CD4-positive, alpha-beta T cell (primary cell): ENCODE measurements at places on chromosomes 12 and 14. TPM values are rescaled to one million over a fixed set of nuclear protein-coding genes. Genes with fewer than 3 reads are reported as not detected.

- no peaks in the 10 kb centered on the region for H3K27me3 ChIP-seq
- H3K4me3 ChIP-seq, result no peak overlapping the region
- no peak overlapping the region for H3K27ac ChIP-seq
- H3K4me1 ChIP-seq, result peaks cover 24% of the 10 kb centered on the region
- H3K36me3 ChIP-seq, result no peaks in the 10 kb centered on the region
- DNase-seq, result no peak
Measured at GRCh38 chr14:74865156-74865555, 10.8 kb downstream of the PROX2 start.

GRCh38 chr12:17579205-17580026, 510.6 kb downstream of the RERGL start:
- DNase-seq, result no peak
- no peaks in the 10 kb centered on the region for H3K27me3 ChIP-seq
- no peak overlapping the region for H3K27ac ChIP-seq
- H3K4me1 ChIP-seq, result no peaks in the 10 kb centered on the region

- no peak for DNase-seq
- no peak overlapping the region for H3K4me3 ChIP-seq
Measured at GRCh38 chr14:44030831-44031383, 476.2 kb downstream of the FSCB start.

GRCh38 chr12:67929384-67929772, 59.9 kb upstream of the IFNG-AS1 start:
- no peaks in the 10 kb centered on the region for H3K4me1 ChIP-seq
- H3K27ac ChIP-seq, result no peak overlapping the region
- H3K4me3 ChIP-seq, result no peak overlapping the region
- no peaks in the 10 kb centered on the region for H3K36me3 ChIP-seq

DNA sequence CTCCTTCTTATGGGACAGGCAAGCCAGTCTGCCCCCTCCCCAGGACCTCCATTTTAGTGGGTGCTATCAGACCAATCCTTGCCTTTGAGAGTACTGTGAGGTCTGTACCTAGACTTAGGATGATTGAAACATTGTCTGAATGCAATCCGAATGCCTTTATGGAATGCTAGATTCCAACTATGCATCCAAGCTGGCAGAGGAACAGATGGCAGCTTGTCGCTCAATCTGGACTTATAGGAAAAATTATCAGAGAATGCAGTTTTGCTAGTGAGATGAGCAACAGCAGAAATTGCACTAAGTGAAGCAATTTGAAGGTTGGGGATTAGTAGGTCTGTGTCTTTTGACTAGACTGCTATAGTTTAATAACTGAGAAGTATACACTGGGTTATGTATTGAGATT, 109.1 kb downstream of the DYRK2 start:
- no peaks in the 10 kb centered on the region for H3K27me3 ChIP-seq
- no peaks in the 10 kb centered on the region for H3K36me3 ChIP-seq
- H3K4me3 ChIP-seq, result no peak overlapping the region
- no peak overlapping the region for H3K27ac ChIP-seq
- H3K4me1 ChIP-seq, result no peaks in the 10 kb centered on the region

DNA sequence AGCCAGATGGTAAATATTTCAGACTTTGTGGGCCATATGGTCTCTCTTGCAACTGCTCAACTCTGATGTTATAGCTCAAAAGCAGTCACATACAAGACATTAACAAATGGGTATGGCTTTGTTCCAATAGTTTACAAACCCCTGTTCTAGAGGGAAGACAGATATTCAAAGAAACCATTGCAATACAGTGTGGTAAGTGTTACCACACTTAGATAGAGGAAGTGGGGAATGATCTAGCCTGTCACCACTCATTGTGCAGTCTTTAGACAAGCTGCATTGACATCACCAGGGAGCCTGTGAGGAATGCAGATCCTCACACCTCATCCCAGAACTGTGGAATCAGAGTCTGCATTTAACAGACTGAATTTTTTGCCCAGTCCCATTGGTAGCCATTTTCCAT, 80.0 kb upstream of the RGS6 start:
- no peak overlapping the region for H3K27ac ChIP-seq
- H3K27me3 ChIP-seq, result peaks cover 17% of the 10 kb centered on the region
- H3K4me1 ChIP-seq, result no peaks in the 10 kb centered on the region
- no peak for DNase-seq

DNA sequence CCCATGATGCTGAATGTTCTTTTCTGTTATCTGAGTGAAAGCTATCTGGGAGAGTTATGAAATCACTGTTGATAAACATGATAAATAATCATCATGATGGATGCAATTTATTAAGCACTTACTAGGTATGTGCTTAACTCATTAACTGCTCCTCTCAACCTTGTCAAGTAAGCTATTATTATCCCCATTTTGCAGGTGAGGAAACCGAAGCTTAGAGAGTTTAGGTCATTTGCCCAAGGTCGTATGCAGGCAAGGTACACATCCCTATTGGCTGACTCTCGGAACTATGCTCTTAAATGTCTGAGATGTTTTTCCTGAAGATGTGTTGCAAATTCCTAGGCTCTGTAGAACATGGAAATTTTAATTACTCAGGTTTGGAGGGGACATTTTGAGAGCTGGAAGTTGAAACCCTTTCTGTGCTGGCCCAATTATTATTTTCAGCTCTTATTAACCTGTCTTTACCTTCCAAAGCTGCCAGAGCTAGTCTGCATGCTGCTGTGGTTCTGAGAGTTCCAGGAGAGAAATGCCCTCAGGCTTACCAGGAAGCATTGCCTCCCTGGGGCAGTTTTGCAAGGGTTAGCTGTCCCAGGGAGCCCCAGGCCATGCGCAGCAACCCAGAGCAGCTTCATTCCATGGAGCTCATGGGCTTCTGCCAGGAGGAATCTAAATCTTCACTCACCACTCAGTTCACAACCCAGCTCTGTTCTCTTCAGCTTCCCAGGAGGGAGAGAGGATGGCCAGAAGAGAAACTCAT, 55.6 kb upstream of the OAS1 start:
- no peaks in the 10 kb centered on the region for H3K4me1 ChIP-seq
- H3K27me3 ChIP-seq, result peaks cover 18% of the 10 kb centered on the region
- no peak overlapping the region for H3K27ac ChIP-seq
- DNase-seq, result no peak
- H3K4me3 ChIP-seq, result no peak overlapping the region

DNA sequence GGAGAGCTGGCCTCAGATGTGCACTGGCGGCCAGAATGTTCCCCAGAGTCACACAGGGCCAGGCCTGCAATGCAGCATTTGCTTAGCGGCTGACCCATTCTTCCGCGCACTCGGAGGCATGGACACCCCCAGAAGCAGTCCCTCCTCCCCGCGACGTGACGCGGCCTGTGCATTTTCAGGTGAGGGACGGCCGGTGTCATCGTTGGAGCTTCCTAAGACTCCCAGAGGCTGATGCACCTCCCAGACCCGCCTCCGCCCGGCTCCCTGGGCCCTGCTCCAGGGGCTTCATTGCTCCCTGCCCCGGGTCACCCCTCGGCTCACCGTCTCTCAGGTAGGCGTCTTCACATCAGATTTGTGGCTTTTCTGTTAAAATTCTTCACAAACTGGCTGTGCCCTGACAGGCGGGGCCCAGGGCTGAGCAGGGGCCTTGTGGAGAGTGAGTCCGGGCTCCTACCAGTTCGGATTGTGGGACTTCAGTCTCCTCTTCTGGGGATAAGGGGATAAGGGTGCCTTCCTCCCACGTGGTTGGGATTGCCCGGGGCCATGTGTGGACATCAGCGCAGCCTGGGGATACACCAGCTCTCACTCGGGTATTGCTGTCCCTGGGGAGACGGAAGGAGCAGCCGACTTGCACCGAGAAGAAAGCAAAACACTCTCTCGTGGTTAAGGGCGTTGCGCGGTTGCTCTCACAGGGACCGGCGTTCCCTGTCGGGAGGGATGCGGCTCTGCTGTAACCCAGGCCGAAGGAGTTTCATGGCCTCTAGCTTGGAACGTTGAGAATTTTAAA, 249.1 kb downstream of the ADGRD1 start:
- H3K27me3 ChIP-seq, result no peaks in the 10 kb centered on the region
- no peak overlapping the region for H3K27ac ChIP-seq
- no peak for DNase-seq
- H3K4me3 ChIP-seq, result no peak overlapping the region

Gene KCNC2
- total RNA-seq, result not detected

Gene PTHLH
- not detected for total RNA-seq

Gene PMCH
- not detected for total RNA-seq

Gene LBHD2
- total RNA-seq, result not detected
